Stimulated activated CD8-positive, alpha-beta memory T cell treated with anti-CD3 and anti-CD28 coated beads, Interleukin-4, amount 100 ng/mL, for 4 hours (primary cell): ENCODE measurements at places on chromosomes 2 and 18.
A peak's percentile ranks its signal among the peaks of the same experiment; 100 is the strongest.

DNA sequence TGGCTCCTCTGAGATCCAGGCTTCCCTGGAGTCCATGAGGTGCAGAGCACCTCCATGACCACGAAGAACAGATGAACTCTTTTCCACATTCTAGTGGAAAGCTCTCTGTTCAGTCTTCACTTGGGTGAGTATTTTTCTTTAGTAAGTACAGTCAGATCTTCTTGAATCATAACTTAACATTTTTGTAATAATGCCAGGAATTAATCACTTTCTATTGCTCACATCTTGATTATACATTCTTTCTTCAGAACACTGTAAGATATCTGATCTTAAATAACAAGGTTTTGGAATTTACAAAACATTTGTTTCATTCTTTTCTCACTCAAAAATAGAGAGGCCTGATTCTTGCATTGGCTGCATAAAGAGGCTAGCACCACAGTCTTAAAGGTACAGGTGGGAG lies 45.4 kb upstream of the RND3 start:
- DNase-seq: no peak

DNA sequence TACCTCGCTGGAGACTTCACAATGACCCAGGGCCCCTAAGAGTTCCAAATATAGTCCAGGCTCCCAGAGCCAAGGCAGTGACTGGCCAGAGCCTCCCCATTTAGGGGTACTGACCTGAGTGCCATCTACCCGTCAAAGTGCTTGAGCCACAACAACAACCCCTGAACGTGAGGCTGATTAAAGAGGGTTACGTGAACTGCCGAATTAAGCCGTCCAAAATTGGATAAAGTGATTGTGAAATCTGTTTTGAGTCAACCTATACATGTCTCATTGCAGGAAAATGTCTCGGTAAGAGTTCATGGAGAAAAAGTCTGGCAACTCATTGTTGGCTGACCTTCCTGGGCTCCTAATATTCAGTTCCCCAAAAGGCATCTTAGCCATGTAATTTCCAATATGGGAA lies 116.3 kb downstream of the TTC32 start:
- DNase-seq: no peak

DNA sequence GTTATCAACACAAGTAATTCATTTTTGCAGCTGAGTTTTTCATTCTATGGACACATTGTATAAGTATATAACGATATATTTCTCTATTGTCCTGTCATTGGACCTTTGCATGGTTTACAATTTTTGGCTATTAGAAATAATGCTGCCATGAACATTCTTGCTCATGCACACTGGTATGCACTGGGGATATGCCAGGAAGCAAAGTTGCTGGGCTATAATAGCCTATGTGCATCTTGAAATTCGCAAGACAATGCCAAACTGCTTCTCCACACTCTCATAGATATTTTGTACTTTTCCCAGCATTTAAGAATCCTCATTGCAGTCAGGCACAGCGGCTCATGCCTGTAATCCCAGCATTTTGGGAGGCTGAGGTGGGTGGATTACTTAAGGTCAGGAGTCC lies 852.6 kb upstream of the ID2 start:
- no peak for DNase-seq

GRCh38 chr2:239370876-239371725 lies 29.7 kb downstream of the HDAC4 start:
- no peak for DNase-seq

- DNase-seq: peak; percentile 14
These were observed 100.1 kb downstream of the CRACDL start for GRCh38 chr2:98835831-98836385.

- DNase-seq: peak; percentile 11
These were observed 1.3 kb upstream of the DPYSL5 start for GRCh38 chr2:26846334-26847306.

- no peak for DNase-seq
These were observed 77.2 kb downstream of the EIPR1 start for GRCh38 chr2:3300224-3300995.

- no peak for DNase-seq
These were observed 52.0 kb downstream of the FHOD3 start for GRCh38 chr18:36349552-36349951.

GRCh38 chr2:51013933-51014526 lies 17.9 kb downstream of the NRXN1 start:
- DNase-seq: no peak

DNA sequence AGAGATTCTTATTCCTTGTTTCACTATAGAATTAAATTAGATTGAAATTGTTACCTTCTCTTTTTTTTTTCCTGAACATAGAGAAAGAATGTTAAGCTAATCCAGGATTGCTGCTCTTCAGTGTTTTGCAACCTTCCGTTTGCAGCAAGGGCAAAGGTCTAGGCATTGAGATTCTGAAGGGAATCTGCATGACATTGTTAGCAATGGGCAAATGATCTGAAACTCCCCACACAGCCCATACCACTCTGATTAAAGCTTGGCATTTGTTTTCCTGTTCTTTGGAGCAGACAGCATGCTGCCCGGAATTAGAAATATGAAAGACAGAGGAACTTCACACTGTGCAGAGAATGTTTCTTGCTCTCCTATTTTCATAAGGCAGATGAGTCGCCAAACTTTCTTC lies 551.8 kb downstream of the SOCS6 start:
- DNase-seq: no peak

DNA sequence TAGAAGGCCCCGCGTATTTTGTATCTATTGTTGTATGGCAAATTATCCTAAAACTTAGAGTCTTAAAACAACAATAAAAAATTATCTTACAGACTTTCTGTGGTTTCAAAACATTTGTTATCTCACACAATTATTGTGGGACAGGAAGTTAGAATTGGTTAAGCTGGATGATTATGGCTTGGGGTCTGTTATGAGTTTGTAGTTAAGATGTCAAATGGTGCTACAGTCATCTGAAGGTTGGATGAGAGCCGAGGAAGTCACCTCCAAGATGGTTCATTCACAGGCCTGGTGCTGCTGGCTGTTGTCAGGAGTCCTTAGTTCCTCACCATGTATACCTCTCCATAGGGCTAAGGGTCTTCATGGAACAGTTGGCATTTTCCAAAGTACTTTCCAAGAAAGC lies 175.6 kb upstream of the FANCL start:
- no peak for DNase-seq

DNA sequence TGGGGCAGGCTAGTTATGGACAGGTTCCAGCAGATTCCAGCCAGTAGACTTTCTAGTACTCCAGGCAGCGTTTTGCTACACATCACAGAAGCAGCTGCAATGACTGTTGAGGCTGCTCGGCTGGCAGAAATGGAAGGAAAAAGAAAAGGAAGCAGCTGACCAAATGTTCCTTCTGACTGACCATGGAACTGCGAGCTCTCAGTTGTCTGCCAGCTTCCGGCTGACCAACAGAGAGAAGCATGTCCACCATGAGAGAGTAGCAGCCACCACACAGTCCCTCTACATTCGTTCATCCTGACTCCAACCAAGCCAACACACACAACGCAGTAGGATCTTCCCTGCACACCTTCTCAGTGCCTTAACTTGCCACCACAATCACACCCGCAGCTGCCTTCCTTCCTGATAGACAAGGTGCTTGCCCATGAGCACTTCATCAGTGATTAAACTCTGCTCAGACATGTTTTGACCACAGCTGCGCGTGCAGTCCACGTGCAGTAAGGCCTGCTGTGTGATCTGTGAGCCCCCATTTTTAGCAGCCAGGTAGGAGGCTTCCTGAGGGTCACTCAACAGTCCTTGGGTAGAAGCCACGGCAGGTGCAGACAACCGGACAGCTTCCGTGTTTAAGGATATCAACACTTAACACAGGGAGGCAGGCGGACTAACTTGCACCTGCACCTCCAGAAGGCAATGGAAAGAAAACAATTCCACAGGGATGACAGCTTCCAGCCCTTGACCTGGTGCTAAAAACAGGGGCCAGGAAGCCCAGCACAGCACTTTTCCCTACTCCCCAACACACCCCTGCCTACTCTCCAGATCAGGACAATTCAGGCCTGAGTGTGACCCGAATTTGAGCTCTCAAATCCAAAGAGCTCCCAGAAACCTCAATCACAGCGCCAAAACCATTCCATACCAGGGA lies 996 bp downstream of the TGFBRAP1 start:
- DNase-seq: no peak

DNA sequence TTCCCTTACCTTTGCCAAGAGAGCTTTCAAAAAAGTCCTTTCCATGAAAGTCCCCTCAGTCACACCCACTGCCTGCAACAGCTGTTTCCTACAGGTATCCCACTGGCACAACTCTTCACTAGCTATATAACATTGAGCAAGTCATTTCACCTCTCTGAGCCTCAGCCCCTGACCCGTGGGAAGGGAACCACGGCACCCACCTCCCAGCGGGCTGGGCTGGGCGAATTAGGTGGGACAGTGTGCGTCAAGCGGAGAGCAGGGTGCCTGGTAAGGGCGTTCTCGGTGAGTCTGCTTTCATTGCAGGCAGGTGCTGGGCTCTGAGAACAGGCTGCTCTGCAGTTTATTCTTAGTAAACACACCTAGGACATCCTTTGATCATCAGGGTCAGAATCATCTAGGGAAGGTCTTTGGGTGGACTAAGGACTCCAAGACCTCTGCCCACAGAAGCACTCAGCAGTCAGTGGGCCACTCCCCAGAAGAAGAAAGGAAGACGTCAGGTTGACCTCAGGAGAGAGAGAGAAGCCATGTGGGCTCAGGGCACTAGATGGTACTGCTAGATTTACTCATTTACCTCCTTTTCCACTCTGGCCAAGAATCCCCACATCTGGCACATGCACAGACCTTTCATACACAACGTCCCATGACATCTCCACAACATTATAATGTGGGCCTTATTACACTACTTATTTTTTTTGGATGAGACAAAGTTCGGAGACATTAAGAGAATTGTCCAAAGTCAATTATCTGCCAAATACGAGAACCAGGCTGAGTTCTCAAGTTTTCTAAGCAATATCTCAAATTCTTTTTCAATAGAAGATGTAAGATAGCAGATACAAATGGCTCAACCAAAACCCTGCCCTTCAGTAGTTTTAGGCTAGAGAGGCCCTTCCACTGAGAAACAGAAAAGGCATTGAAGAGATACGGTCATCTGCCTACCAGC lies 79.9 kb downstream of the GALNT14 start:
- no peak for DNase-seq

GRCh38 chr2:44767691-44768090 lies 173.8 kb upstream of the SIX3 start:
- no peak for DNase-seq

DNA sequence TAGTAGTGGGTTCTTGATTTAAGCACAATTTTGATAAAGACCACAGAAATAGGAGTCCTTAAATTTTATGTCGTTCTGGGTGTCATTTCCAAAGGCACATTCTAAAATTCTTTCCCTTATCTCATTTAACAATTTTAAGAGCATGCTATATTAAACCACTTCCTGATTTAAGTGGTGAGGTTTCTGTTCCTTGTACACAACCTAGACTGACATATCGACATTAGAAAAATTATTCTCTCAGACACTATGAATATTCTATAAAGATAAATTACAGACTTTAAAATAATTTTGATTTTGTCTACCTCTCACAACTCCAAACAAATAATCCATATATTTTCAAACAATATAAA lies 923.8 kb downstream of the LRP1B start:
- DNase-seq: no peak

DNA sequence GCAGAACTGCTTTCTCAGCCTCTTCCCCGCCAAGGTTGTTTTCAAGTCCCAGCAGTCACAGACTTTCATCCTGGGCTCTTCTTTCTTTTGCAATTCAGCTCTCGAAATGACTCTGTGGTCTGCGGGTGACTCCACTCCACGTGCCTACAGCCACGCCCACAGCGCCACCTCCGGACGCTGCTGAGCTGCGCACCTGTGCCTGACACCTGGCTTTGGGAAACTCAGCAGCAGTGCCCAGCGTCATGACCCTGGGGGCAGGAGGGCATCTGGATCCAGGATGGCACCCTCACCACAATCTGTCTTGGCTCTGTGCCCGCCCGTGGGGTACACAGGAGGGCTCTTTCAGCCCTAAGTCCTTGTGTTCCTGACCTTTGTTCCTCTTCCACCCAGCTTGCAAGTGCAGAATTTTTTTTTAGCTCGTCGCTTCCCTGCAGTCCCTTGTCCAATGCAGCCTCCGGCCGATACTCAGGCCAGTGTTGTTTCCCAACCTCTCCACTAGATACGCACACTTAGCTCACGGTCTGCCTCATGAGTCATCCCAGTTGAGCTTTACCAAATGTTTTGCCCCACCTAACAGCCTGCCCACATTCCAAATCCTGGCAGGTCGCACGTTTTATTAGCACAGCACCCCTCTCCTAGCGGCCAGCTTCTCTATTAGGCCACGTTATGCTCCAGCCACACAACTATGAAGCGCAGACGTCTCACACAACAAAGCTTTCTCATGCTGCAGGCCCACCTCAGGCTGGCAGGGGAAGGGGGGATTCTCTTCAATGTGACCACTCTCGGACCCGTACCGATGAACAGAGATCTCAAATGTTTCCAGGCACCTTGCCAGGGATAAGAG lies 6.5 kb upstream of the CAPN10 start:
- no peak for DNase-seq

GRCh38 chr2:76839826-76840225 lies 682.4 kb downstream of the LRRTM4 start:
- no peak for DNase-seq
